Kidney tubule cell (primary cell): ENCODE measurements at places on chromosomes 16 and 17.

- no peak for DNase-seq
These were observed 42.6 kb downstream of the CYTH1 start for GRCh38 chr17:78739331-78739931.

DNA sequence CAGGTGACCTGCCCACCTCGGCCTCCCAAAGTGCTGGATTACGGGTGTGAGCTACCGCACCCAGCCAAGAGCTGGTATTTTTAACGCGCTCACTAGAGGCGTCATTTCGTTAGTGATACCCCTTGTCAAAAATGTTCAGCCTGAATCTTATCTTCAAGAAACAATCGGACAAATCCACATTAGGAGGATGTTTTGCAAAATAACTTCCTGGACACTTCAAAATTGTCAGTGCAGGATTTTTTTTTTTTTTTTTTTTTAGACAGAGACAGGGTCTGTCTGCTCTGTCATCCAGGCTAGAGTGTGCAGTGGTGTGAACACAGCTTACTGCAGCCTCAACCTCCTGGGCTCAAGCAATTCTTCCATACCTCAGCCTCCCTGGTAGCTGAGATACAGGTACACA lies 63.0 kb downstream of the RMI2 start:
- DNase-seq, result no peak

GRCh38 chr17:21357696-21358656 lies 18.2 kb upstream of the KCNJ12 start:
- DNase-seq, result no peak

GRCh38 chr17:57110152-57110542 lies 25.1 kb downstream of the AKAP1 start:
- DNase-seq, result no peak

GRCh38 chr17:58344791-58345157 lies 7.2 kb downstream of the SUPT4H1 start:
- no peak for DNase-seq

GRCh38 chr16:27110524-27110896 lies 43.8 kb downstream of the C16orf82 start:
- DNase-seq, result no peak

DNA sequence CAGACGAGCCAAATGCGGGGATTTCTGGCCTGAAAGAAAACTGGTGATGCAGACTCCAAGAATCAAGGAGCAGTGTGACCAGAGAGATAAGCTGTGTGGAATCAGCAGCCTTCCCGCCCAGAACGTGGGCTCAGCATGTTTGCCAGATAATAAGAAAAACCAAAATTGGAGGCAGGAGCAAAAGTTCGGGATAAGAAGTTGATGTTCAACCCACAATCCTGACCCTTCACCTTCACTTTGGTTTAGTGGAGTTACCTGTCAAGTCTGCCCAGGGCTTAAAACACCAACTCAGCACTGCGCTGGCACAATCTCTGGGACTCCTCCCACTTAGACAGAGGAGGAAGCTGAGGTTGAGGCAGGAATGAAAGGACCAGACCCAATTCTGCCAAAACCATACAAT lies 3.1 kb downstream of the SLC43A2 start:
- no peak for DNase-seq
